Activated CD4-positive, alpha-beta T cell treated with anti-CD3 and anti-CD28 coated beads, Interleukin-2, amount 10 ng/mL, durations not matched to agents 7 days and 5 days (primary cell): ENCODE measurements at places on chromosomes 1 and 21.
A peak's percentile ranks its signal among the peaks of the same experiment; 100 is the strongest.

GRCh38 chr1:110006516-110006915 lies 22.0 kb downstream of the AHCYL1 start:
- DNase-seq: no peak

- no peak for DNase-seq
Measured at GRCh38 chr1:227756172-227756959, 21.1 kb downstream of the SNAP47 start.

GRCh38 chr21:34881421-34881820 lies 167.7 kb downstream of the RUNX1 start:
- no peak for DNase-seq

DNA sequence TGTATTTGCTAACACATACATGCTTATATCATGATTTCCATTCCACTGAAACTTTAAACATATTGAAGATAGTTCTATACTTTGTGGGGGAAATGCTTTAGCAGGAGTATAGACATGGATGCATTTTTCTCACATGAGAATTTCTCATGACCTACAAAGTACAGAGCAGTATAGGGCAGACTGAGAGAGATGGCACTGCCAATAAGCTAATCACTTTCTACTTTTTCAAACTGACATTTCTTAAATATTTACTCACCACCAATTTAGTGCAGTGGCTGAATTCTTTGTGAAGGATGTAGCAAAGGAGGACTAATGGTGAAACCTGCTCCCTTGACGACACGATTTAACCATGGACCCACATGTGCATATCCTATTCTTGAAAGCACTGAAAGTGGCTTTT lies 923.5 kb downstream of the ADGRL2 start:
- no peak for DNase-seq

DNA sequence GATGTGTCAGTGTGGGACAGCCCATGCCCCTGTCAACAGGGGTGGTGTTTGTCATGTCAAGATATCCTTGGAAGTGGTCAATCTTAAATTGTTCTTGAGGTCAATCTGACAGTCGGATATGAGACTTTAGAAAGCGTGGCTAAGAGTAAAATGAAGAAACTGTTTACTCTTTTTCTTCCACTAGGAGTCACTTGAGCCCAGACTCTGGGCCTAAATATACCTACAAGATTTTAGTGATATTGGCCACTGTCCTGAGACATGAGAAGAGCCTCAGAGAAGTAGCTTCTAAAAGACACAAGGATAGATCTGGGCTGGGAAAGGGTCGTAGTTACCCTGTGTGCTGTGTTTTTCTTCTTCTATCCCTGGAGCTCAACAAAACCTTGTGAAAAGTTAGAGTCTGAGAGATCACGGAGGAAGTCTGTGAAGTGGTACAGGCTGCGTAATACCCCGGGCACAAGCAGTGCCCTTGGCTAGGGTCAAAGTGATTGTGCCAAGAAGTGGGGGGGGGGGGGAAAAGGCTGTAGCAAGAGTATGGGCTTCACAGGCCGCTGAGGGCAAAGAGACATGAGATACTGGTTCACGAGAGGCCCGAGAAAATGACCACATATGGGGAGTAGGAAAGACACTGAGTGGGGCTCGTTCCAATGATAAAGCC lies 355.2 kb upstream of the GREM2 start:
- no peak for DNase-seq

DNA sequence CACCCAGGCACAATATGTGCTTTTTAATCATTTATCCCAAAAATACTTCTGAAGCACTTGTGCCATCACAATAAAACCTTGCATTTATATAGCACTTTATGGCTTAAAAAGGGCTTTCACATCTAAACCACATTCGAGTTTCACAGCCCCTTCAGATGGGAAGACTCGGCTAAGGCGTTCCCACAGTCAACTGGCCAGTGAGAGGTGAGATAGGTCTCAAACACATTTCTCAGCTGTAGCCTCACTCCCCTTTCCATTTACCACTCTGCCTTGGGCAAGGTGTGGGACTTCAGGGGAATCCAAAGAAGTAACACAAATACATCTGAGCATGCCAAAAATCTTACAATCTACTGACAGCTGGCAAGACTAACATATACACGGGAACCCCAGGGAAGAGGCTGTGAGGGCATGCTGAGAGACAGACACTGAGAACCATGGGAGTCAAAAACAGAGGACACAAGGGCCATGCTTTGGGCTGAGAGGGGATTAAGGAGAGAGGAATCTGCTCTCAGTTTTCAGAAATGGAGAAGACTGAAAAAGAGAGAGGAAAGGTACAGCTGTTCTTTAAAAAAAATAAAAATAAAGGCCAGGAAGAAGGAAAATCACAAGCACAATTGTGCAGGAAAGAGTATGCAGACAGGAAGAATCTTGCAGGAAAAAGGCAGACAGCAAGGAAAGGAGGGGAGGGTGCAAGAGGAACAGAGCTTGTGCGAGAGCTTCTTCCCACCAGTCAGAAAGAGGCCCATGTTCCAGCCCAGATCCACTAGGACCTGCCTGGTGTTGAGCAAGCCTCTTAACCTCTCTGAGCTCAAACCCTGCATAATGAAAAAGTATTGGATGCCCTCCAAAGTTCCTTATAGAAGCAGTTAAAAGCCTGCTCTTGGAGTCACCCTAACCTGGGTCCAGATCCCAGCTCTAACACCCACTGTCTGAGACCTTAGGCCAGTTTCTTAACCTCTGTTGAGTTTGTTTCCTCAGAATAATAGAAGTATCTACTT lies 73.5 kb downstream of the JAK1 start:
- no peak for DNase-seq

GRCh38 chr1:76687307-76688175 lies 179.7 kb upstream of the ST6GALNAC5 start:
- no peak for DNase-seq

- peak; percentile 73 for DNase-seq
Measured at GRCh38 chr1:109499661-109500536, 6.0 kb downstream of the CYB561D1 start.

- no peak for DNase-seq
Measured at GRCh38 chr1:15342408-15342967, 67.2 kb upstream of the EFHD2 start.

DNA sequence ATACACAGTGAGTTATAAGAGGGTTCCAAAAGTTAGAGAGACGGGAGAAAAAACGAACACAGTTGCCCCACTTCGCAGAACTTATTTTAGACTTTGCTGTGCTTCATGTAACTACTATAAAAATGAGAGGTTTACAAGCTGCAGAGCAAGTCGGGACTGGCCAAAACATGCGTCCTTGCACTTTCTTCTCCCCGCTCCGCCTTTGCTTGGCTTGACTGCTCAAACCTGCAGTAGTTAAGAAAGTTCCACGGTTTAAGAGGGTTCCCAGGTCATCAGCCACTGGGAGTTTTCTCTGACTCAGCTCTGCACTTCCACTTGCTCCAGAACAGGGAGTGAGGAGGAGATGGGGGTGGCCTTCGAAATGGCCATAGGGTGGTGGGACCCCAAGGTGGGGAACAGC lies 36.2 kb downstream of the CLIC6 start:
- no peak for DNase-seq

DNA sequence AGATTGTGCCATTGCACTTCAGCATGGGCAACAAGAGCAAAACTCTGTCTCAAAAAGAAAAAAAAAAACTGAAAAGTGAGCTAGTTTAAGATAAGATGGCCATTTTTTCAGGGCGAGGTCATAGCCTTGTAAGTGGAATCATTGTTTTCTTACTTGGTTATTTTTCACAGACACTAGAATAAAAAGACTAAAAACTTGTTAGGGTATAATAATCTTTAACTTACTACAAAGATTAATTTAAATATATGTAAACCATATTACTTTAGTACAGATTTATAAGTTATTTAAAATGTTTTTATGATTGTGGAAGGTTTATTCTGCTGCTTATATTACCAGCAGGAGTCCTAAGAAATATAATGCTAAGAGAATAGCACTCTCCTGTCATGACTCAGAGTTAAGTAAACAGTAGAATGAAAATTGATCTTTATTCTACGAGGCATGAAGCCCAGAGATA lies 23.5 kb downstream of the ANGPTL1 start:
- no peak for DNase-seq

- no peak for DNase-seq
Measured at GRCh38 chr1:201517631-201518030, 10.7 kb upstream of the CSRP1 start.

DNA sequence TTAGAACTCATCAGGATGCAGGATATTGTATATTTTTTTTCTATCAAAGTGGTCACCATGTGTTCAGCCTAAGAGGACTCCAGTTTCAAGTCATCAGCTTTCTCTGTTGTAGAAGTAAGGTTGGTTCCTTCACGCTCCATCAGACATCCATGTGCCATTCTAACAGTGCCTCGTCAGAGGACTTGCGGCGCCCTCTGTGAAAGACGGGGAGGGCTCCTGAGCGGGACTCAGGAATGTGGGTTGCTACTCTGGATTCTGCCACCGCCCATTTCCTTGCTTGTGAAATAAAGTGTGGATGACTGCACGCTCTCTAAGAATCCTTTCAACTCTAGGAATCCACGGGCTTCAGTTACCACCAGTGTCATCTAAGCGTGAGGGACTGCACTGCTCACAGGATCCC lies 593.5 kb downstream of the KIF26B start:
- DNase-seq: no peak

DNA sequence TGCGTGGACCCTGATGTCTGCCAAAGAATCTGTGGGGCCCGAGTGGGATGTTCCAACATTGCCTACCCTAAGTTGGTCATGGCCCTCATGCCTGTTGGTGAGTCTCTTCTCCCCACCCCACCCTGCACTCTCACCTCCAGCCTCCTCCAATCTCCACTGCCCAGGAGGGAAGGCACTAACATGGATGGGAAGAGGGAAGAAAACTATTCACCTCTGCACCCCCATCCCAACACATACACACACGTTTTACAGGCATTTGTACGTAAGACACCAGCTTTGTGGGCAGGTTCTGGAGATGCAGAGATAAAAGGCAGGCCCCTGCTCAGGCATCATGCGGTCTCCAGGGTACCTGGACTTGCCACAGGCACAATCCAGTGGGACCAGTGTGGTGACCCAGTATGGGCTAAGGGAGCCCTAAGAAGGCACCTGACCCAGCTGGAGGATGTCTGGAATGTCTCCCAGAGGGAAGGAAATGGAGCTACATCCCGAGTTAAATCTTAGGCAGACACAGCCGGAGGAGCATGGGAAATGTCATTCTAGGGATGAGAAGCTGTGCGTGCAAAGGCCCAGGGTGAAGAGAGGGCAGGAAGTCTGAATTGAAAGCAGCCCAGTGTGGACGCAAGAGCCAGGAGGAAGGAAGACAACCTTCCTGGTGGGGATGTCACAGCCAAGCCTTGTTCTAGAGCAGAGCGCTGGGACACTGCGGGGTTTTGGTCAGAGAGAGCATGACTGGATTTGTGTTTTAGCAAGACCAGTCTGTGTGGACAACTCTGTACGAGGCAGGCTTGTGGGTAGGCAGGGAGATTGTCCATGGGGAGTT lies 11.4 kb downstream of the SLC5A9 start:
- no peak for DNase-seq

DNA sequence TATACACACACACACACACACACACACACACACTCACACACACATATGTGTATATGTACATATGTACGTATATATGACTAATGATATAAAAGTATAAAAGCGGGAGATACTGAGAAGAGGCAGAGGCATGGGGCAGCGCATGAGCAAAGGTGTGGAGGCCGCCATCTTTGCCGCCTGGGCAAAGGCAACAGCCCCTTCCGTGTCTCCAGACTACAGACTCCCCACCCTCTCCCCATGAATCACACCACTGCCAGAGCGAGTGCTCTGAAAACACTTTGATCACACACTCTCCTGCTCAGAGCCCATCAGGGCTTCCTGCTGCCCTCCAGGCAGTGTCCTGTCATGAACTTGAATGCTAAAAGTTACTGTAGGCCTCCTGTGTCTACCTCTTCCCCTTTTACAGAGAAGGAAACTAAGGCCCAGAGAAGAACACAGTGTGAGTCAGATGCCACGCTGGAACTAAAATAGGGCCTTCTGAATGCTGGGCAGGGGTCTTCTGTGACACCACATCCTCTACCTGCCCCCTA lies 54.7 kb upstream of the SSBP3 start:
- no peak for DNase-seq

- DNase-seq: no peak
Measured at GRCh38 chr21:16594191-16594590, 864.4 kb downstream of the USP25 start.

DNA sequence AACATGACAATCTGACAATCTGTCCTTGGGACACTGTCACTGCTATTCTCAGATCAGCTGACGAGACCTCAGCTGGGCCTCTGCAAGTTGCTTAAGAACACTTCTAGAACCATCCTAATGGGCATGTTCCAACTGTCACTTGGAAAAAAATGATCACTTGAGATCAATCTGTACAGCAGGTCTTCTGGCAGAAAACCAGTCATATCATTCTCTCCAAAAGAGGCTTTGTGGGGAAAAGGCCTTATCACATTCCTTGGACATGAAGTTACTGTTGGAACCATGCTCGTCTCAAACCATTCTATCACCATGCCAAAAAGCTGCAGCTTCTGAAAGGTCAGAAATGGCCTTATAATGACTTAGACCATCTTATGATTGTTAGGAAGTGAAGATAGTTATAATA lies 744.2 kb downstream of the USP25 start:
- no peak for DNase-seq

DNA sequence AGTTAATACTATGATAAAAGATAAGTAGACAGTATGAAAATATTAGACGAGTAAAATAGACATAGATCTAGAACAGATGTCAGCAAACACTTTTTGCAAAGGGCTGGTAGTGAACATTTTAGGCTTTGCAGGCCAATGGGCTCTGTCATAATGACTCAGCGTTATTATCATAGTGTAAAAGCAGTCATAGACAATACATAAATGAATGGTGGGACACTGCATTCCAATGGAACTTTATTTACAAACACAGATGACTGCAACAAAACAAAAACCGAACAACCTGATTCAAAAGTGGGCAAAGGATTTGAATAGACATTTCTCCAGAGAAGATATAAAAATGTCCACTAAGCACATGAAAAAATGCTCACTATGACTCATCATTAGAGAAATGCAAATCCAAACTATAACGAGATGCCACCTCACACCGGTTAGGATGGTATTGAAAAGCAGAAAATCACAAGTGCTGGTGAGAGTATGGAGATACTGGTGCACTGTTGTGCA lies 7.3 kb downstream of the GSTM5 start:
- no peak for DNase-seq

- DNase-seq: no peak
Measured at GRCh38 chr1:121538943-121539575, 354.3 kb downstream of the SRGAP2C start.

DNA sequence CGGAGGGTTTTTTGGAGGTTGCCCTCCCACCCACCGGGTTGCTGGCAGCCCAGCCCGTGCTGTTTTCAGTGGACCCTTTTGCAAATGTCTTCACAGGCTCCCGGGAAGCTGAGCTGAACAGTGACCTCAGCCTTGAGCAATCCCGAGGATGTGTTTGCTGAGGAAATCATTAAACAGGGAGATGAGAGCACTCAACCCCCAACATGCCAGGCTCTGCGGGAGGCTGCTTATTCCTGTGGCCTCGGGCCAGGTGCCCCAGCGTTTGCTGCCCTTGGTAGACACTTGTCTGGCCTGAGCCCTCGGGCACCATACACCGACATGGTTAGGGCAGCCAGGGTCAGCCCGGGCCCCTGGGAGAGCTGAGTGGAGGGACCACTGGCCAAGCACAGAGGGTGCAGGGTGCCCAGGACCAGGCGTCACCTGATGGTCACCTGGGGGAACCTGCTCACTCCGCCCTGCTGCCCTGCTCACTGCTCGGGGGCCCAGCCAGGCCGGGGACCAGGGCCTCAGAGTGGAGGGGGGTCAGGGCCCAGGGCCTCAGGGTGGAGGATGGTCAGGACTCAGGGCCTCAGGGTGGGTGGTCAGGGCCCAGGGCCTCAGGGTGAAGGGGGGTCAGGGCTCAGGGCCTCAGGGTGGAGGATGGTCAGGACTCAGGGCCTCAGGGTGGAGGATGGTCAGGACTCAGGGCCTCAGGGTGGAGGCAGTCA lies 42.5 kb upstream of the POFUT2 start:
- no peak for DNase-seq
